GDM1 (cell line): ENCODE measurements at places on chromosomes 2 and 18.

DNA sequence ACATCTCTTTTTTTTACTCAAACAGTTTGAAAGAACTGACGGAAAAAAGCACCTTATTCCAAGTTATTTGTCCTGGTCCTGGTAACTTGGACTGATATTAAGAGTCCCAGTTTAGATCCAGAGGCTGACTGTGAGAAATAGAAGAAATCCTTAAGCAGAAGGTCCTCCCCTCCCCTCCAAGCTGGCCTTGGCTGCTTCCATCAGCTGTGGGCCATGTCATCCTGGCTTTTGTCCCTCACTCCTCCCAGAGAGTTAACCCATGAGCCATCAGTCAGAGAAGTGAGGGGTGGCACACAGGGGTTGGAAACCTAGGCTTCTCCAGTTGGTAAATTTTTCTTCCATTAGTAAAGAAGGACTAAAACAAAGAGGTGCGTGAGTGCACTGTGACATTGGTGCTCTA is 9.7 kb upstream of the NAPG start:
- DNase-seq, result no peak

DNA sequence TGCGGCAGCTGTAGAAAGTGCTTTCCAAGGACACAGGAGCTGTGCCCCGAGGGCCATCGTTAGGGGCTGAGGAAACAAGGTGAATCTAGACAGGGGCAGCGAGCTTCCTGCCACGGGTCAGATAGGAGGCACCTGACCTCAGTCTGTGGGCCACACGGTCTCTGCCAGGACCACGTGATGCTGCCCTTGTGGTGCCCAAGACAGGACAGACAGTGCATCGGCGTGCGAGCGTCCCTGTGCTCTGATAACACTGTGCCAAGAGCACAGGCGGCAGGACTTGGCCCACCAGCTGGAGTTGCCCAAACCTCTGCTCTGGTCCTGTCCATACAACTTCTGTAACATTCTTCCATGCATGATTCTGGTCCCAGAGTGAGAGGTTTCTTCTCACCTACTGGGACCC is 225.4 kb downstream of the TWIST2 start:
- DNase-seq, result no peak

GRCh38 chr2:641872-642815 is 35.1 kb downstream of the TMEM18 start:
- no peak for DNase-seq

DNA sequence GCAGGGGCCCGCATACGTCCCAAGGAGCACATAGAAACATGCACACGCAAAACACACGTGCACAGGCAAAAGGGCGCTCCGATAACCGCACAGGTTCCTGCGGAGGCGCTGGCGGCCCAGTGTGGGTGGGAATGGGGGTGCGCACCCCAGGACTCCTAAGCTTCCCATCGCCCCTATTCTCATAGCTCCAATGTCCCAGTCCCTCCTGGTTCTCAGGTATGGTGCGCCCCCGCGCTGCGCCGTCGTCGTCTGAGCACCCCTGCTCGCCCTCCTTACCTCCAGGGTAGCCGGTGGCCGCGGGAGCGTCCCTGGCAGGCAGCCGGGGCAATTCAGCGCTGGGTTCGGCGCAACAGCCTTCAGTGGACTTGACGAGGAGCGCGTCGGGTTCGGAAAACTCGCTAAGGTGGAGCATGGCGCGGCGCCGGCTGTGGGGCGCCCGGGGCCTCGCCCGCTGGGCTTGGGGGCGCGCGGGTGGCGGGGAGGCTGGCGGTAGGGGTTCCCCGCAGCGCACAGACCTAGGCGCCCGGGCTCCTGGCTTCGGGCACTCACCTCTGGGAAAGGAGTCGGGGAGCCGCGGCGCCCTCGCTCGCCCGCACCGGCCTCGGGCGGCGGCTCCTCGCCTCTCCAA is 328 bp downstream of the EGR4 start:
- no peak for DNase-seq

- DNase-seq, result no peak
Observed at GRCh38 chr2:28414583-28414982, 21.9 kb downstream of the FOSL2 start.

- DNase-seq, result no peak
Observed at GRCh38 chr2:20016346-20016745, 3.9 kb upstream of the MATN3 start.

- DNase-seq, result no peak
Observed at GRCh38 chr18:43442571-43442970, 165.3 kb upstream of the SYT4 start.

GRCh38 chr2:108034843-108035242 is 48.5 kb downstream of the SLC5A7 start:
- no peak for DNase-seq

DNA sequence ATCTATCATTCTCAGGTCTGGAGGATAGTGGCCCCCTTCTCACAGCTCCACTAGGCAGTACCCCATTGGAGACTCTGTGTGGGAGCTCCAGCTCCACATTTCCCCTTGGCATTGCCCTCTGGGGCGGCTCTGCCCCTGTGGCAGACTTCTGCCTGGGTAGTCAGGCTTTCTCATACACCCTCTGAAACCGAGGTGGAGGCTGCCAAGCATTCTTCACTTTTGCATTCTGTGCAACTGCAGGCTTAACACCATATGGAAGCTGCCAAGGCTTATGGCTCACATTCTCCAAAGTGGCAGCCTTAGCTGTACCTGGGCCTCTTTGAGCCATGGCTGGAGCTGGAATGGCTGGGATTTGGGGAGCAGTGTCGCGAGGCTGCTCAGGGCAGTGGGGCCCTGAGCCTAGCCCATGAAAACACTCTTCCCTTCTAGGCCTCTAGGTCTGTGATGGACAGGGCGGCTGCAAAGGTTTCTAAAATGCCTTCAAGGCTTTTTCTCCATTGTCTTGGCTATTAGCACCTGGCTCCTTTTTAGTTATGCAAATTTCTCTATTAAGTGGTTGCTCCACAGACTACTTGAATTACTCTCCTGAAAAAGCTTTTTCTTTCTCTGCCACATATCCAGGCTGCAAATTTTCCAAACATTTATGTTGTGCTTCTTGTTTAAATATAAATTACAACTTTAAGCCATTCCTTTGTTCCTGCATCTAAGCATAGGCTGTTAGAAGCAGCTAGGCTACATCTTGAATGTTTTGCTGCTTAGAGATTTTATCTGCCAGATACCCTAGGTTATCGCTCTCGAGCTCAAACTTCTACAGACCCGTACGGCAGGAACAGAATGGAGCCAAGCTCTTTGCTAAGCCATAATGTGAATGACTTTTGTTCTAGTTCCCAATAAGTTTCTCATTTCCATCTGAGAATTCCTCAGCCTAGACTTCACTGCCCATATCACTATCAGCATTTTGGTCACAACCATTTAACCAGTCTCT is 206.5 kb downstream of the CPS1 start:
- no peak for DNase-seq

DNA sequence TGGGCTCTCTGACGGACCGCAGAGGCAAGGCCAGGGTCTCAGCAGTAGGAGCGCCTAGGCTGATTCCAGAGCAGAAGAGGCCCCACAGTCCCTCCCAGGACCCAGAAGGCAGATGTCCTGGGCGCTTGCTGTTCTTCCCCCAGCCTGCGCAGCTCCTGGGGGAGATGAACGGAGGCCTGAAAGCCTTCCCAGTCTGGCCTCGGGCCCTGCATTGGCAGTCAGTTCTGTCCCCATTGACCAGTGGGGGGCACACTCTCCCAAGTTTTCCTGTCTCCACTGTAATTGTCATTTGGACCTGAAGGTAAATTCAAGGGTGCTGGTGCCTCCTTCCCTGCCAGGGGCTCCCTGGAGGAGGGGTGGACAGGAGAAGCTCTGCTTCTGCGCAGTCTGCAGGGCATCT is 345.7 kb downstream of the CYP26B1 start:
- no peak for DNase-seq

DNA sequence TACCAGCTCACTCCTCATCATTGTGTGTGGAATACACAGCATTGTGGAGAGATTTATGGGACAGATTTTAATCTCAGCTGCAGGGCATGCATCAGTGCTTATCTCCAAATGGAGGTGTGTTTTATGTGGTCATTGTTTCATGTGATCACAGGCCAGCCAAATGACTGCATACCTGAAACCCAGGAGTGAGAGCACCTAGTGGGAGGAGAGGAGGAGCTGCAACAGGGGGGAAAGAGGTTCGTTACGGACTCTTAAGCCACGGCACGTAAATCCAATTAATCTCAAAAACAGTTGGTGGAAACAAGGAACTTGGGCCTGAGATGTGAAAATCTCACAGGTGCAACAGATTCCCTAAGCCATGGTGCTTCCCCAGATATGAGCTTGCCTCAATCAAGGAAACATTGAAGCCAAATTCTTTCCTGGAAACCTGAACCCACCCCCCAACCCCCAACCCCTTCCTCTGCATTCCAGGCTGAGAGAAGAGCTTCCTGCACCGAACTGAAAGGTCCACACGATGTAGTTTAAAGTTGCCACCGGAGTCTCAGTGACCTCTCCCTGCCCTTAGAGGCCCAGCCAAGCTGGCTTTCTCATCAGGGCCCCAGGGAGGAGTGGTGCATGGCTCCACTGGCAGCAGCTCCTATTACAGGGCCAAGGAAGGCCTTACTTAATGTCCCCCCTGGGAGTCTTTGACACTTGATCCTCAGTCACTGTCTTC is 167.4 kb downstream of the C1D start:
- no peak for DNase-seq

GRCh38 chr2:216737676-216738075 is 42.3 kb upstream of the IGFBP5 start:
- DNase-seq, result no peak

DNA sequence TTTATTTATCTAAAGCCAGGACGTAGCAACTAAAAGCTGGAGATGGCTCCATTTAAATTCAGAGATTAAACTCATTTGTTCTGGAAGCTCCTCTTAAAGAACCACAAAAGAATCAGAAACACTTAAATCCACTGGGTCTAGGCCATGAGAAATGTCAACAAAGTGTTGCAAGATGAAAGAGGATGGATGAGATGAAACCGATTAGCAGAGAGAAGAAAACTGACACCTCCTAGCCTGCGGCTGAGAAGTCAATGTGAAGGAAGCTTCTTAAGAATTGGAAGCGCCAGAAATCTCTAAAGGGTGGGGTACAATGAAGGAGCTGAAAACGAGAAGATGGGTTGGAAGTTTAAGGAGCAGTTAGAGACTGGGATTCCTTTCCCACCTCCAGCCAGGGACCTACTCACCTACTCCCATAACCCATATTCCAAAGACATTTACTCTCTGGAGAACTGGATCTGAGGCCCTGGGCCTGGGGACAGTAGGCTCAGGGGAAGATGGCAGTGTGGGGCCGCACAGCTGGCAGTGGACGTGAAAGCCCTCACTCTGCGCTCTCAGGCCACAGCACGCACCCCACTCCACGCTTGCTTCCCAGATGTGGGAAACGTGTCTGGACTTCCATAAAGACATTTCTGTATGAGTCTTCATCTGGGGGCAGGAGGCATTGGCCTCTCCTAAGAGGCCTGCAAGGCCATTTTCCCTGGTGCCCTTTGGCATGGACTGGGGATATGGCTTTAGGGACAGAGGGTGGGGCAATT is 188.4 kb downstream of the LOXHD1 start:
- DNase-seq, result no peak

GRCh38 chr18:12068950-12069320 is 24.7 kb upstream of the ANKRD62 start:
- DNase-seq, result no peak

- no peak for DNase-seq
Observed at GRCh38 chr2:41123341-41123740, 671.5 kb upstream of the SLC8A1 start.

DNA sequence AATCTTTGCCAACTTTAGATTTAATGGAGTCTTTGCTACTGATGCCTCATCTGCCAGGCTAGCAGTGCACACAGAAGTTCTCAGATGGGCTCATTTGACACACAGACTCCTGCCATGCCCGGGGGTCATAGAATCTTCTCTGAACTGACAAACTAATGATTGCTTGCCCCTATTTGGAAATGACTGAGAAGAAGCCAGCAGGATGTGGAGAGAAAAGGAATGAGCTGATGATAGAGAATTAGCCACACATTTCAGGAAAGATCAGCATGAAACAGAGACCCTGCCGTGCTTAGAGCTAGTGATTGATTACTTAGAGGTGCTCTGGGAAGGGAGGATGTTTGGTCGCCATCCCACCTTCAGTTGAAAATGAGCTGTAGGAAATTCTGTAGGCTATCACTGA is 178.5 kb downstream of the TPGS2 start:
- DNase-seq, result no peak

DNA sequence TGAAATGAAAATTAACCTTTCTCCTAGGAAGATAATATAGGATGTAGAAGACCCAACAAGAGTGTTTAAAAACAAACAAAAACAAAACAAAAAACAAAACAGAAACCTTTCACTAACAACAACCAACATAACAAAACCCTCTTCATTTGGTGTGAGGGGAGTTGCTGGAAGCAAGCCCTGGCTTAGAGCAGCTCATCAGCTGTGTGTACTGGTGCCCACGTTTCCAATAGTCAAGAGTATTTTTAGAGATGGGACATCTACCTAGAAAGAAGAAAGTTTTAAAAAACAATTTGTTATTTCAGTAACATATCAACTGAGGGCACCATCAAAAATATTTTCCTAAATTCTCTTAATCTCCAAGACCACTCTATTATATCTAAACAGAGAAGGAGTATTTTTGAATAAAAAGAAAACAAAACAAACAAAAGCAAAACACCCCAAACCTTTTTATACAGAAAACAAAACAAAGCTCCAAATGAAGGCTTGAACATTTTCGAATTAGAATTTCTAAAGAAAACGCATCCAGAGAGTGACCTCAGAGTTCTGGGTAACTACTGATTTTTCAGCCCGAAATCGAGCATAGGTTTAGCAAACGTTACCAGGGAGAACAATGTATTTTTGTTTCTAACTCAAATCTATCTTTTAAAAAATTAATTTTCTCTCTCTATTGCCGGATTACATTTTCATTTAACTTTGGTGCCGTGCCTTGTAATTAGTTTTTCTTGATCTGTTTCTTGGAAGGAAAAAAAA is 134.6 kb downstream of the INSIG2 start:
- no peak for DNase-seq

DNA sequence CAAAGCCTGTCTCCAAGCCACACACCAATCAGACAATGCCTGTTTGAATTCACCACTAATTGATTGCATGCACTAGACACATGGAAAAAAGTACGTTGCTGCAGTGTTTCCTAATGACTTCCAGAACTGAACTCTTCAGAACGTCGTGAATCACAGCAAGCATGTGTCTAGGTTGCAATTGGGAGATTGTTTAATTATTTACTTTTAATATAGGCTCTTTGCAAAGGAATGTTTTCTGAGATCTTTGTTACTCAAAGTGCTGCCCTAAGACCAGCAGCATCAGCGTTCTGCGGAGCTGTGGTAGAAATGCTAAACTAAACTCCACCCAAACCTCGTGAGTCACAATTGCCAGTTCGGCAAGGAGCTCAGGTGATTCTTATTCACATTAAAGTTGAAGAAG is 52.7 kb upstream of the CCDC68 start:
- DNase-seq, result no peak

GRCh38 chr2:234695981-234696380 is 199.1 kb upstream of the ARL4C start:
- no peak for DNase-seq

GRCh38 chr2:39289609-39290008 is 45.8 kb upstream of the CDKL4 start:
- no peak for DNase-seq

- DNase-seq, result no peak
Observed at GRCh38 chr18:2956056-2956455, 56.9 kb downstream of the LPIN2 start.
